ENCODE measurements at places on chromosomes 5 and 9. TPM values are rescaled to one million over a fixed set of nuclear protein-coding genes. Genes with fewer than 3 reads are reported as not detected.

Gene PCDHGA8
- 1.5 TPM for total RNA-seq

Gene TMCO6
- 27.5 TPM for total RNA-seq

Gene EMB
- 31.1 TPM for total RNA-seq

Gene CMYA5
- 1.1 TPM for total RNA-seq

Gene HBEGF
- 1.3 TPM for total RNA-seq

Gene DTWD2
- total RNA-seq = 8.7 TPM

Gene CCNB1
- total RNA-seq = 105 TPM

Gene ZNG1E
- 41.6 TPM for total RNA-seq

DNA sequence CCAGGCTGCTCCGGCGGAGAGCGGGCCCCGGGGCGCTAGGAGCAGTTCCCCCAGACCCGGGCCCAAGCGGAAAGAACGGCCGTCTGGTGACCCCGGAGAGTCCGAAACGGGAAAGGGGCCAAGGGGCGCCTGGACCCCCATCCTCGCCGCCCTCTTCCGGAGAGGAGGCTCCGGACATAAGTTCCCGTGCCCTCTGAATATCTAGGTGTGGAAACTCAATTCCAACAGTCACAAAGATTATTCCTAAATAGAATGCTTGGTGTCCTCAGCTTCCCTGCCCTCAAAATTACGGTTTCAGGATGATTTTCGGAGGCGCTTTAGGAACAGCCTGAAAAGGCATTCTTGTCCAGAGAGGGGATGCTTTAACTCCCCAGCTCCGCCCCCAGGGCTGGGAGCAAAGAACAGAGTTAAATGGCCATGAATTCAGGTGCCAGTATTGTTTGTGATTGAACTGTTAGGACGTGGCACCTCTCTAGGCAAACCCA is 681 bp upstream of the LHFPL2 start:
- H3K4me3 ChIP-seq = peak overlapping the region; percentile 68
- no peak for DNase-seq
- H3K36me3 ChIP-seq = peaks cover 4% of the 10 kb centered on the region
- H3K27ac ChIP-seq = peak overlapping the region; percentile 94

DNA sequence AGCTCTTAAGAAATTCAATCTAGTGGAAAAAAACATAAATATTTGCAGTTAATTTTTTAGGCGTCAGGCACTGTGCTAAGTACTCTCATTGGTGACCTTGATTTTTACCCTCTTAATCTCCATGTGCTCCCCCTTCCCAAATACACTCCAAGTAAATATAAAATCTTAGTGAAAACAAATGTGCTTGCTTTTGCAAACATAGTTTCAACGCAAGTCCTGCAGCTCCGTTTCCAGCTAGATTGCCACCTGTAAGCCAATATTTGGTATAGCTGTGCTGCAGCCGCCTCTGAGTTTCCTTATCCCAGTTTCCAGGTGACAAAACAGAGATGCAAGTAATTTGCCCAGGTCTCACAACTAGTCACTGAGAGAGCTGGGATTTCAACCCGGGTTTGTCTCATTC is 1.9 kb upstream of the MTMR12 start:
- H3K27me3 ChIP-seq = no peaks in the 10 kb centered on the region
- H3K27ac ChIP-seq = peak overlapping the region; percentile 94
- no peak for DNase-seq
- H3K4me3 ChIP-seq = peak overlapping the region; percentile 56
- peaks cover 25% of the 10 kb centered on the region for H3K4me1 ChIP-seq

- DNase-seq = no peak
- H3K27me3 ChIP-seq = peaks cover 6% of the 10 kb centered on the region
- H3K27ac ChIP-seq = no peak overlapping the region
- H3K4me3 ChIP-seq = no peak overlapping the region
- no peaks in the 10 kb centered on the region for H3K36me3 ChIP-seq
Observed at GRCh38 chr5:38468202-38468673, 88.2 kb downstream of the LIFR start.

GRCh38 chr9:123091459-123091858 is 58.0 kb downstream of the GPR21 start:
- peaks cover 38% of the 10 kb centered on the region for H3K36me3 ChIP-seq
- H3K27me3 ChIP-seq = no peaks in the 10 kb centered on the region
- peak overlapping the region; percentile 21 for H3K27ac ChIP-seq
- peaks cover 17% of the 10 kb centered on the region for H3K4me1 ChIP-seq
- no peak for DNase-seq

GRCh38 chr9:101265261-101265660 is 119.5 kb downstream of the BAAT start:
- H3K4me1 ChIP-seq = no peaks in the 10 kb centered on the region
- no peak overlapping the region for H3K4me3 ChIP-seq
- H3K27ac ChIP-seq = no peak overlapping the region
- DNase-seq = no peak
- H3K36me3 ChIP-seq = no peaks in the 10 kb centered on the region
- no peaks in the 10 kb centered on the region for H3K27me3 ChIP-seq

DNA sequence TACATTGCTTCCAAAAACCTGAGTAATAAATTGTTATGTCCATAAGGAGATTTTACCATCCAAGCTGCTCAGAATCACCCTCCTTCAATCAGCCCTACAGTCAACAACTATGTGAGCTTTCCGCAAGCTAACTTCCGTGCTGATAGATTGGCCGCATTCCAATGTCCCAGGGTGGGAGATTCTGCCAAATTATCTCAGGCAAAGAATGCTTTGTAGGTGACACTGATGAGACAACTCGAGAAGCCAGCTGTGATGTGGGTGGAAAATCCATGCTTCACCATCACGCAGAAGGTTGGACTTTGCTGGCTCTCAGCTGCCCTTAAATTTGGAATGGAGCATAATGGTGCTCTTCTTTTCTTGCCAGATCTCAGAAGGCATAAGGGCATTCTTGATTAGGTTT is 44.9 kb upstream of the HCN1 start:
- no peak for DNase-seq
- no peak overlapping the region for H3K4me3 ChIP-seq
- no peaks in the 10 kb centered on the region for H3K36me3 ChIP-seq

DNA sequence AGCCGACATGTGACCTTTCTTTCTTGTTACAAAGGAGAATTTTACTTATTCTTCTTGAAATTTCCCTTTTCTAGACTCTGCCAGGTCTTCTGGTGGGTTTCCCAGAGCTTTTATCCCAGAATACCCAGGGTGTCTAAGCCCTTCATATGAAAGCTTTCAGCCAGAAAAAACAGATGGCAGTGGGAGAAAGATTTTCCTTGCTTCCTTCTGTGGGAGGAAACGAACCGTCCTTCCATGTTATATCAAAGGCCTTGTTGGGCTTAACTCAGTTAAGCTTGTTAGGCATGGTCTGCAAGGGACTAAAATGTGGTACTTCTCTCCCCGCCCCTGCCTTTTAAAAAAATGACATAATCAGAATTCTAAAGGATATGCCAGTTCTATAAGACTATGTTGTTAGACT is 47.5 kb downstream of the SPATA31D1 start:
- no peaks in the 10 kb centered on the region for H3K36me3 ChIP-seq
- no peak overlapping the region for H3K27ac ChIP-seq
- H3K4me3 ChIP-seq = no peak overlapping the region
- H3K4me1 ChIP-seq = no peaks in the 10 kb centered on the region
- DNase-seq = no peak
- H3K27me3 ChIP-seq = no peaks in the 10 kb centered on the region

GRCh38 chr5:3252235-3252634 is 343.4 kb upstream of the IRX1 start:
- no peak for DNase-seq
- no peak overlapping the region for H3K27ac ChIP-seq
- peaks cover 8% of the 10 kb centered on the region for H3K4me1 ChIP-seq
- no peak overlapping the region for H3K4me3 ChIP-seq
- no peaks in the 10 kb centered on the region for H3K36me3 ChIP-seq

DNA sequence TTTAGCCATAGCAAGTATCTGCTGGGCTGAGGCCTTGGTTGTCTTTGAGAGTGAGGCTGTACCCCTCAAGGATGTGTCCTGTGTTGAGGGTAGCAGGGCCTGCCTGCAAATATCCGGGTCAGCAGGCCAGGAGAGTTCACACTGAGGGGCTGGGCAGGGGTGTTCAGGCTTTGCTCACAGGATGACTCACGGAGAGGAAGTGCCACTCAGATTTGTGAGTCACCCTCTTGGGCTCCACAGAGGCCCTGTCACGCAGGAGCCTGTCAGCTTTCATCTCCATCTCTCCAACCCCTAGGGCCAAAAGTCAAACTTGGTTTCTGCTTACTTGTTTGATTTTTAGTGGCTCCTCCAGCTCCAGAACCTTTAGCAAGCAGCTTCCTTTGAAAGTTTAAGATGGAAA is 211.5 kb downstream of the SEC61B start:
- no peaks in the 10 kb centered on the region for H3K27me3 ChIP-seq
- H3K4me1 ChIP-seq = peaks cover 25% of the 10 kb centered on the region
- H3K4me3 ChIP-seq = no peak overlapping the region
- no peak for DNase-seq
- H3K36me3 ChIP-seq = no peaks in the 10 kb centered on the region
- no peak overlapping the region for H3K27ac ChIP-seq

- no peak for DNase-seq
- H3K4me1 ChIP-seq = no peaks in the 10 kb centered on the region
- no peak overlapping the region for H3K27ac ChIP-seq
- no peak overlapping the region for H3K4me3 ChIP-seq
- no peaks in the 10 kb centered on the region for H3K36me3 ChIP-seq
Observed at GRCh38 chr9:74935008-74935407, 17.7 kb downstream of the C9orf40 start.

- H3K4me1 ChIP-seq = peaks cover 13% of the 10 kb centered on the region
- peaks cover 7% of the 10 kb centered on the region for H3K36me3 ChIP-seq
- DNase-seq = no peak
- no peak overlapping the region for H3K4me3 ChIP-seq
- H3K27ac ChIP-seq = peak overlapping the region; percentile 10
- no peaks in the 10 kb centered on the region for H3K27me3 ChIP-seq
Observed at GRCh38 chr9:109022873-109023272, 9.6 kb upstream of the CTNNAL1 start.

- peaks cover 7% of the 10 kb centered on the region for H3K27me3 ChIP-seq
- H3K4me3 ChIP-seq = no peak overlapping the region
- H3K27ac ChIP-seq = no peak overlapping the region
- H3K36me3 ChIP-seq = no peaks in the 10 kb centered on the region
Observed at GRCh38 chr9:116736399-116737151, 49.5 kb downstream of the TRIM32 start.

DNA sequence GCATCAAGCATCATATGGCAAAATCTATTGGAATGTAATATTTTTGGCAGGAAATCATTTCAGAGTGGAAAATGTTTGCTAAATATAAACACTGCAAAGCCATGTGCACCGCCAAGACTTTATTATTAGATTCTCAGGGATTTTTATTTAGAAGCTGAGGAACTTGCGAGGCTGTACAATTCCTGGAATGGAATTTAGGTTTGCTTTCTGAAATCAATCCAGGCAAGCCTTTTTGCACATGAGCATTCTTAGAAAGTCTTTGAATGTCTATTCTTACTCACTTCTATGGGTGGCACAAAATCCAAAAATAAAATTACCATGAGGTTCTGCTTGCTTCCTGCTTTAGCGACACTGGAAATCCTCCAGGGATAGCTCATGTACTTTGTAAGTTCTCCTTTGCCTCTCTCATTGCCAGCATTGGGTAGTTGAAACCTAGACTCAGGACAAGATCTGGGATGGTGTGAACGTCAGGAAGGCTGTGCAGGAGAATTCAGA is 71.5 kb upstream of the PALM2AKAP2 start:
- H3K4me1 ChIP-seq = no peaks in the 10 kb centered on the region
- no peaks in the 10 kb centered on the region for H3K36me3 ChIP-seq
- H3K27ac ChIP-seq = no peak overlapping the region
- H3K27me3 ChIP-seq = peaks cover 35% of the 10 kb centered on the region
- DNase-seq = no peak

GRCh38 chr5:96636594-96636993 is 25.6 kb upstream of the CAST start:
- DNase-seq = no peak
- H3K27me3 ChIP-seq = no peaks in the 10 kb centered on the region
- H3K36me3 ChIP-seq = no peaks in the 10 kb centered on the region
- peaks cover 10% of the 10 kb centered on the region for H3K4me1 ChIP-seq

GRCh38 chr5:165573445-165573844 is 2068.0 kb downstream of the MAT2B start:
- H3K36me3 ChIP-seq = no peaks in the 10 kb centered on the region
- H3K4me3 ChIP-seq = no peak overlapping the region

DNA sequence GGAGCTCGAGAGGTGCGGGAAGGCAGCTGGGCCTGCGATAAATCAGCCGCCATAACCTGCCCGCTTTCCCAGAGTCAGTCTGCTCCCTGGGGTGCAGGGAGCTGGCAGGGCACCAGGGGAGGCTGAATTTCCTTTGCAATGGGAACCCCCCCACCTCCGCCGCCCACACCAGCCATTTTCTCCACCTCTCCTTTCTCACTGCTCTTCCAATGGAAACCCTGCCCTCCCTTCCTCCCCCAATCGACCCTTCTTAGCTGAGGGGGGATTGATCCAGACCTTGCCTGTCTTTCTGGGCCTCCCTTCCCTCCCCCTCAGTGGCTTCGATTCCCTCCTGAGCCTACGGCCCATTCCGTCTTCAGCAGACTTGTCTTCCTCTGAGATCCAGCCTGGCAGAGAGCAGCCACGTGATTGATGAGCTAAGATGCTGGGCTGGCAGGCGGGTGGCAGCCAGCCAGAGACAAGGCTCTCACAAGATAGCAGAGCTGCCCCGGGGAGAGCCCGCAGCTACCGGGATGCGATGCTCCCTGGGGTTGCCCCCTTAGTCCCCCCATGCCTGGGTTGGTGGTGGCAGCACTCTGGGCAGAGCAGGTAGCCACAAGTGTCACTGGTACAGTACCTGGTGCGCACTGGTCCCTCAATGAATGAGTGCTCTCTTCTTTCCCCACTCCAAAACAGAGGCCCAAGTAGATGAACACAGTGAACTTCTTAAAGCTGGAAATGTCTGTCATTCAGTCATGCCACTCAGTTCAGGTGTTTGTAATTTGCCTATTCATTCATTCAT is 53.7 kb upstream of the FABP6 start:
- no peak overlapping the region for H3K27ac ChIP-seq
- DNase-seq = no peak
- H3K36me3 ChIP-seq = no peaks in the 10 kb centered on the region
- peaks cover 3% of the 10 kb centered on the region for H3K27me3 ChIP-seq
- peaks cover 9% of the 10 kb centered on the region for H3K4me1 ChIP-seq

DNA sequence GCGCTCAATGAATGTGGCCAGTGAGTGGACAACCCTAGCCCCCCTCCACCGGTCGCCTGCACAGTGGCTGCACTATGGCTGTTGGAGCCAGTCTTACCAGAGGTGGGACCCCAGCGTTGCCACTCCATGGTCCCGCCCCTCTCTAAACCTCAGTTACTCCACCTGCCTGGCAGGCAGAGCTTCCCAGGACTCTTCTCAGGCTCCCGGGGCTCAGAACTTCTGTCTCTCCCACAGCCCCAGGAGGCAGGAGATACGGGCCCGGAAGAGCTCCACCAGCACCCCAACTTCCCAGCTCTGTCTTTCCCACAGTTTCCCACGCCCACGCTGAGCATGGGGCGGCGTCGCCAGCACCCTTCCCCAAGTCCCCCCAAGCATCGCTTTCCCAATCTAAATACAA is 975 bp downstream of the RASGEF1C start:
- DNase-seq = no peak
- peaks cover 36% of the 10 kb centered on the region for H3K27me3 ChIP-seq
- peaks cover 1% of the 10 kb centered on the region for H3K4me1 ChIP-seq
- H3K27ac ChIP-seq = no peak overlapping the region
